ENCODE measurements at places on chromosomes 2 and 18.
A peak's percentile ranks its signal among the peaks of the same experiment; 100 is the strongest.

GRCh38 chr2:223647258-223647952, 45.2 kb upstream of the SCG2 start:
- DNase-seq, result no peak

- no peak for DNase-seq
Measured at GRCh38 chr2:50125246-50125645, 906.7 kb downstream of the NRXN1 start.

DNA sequence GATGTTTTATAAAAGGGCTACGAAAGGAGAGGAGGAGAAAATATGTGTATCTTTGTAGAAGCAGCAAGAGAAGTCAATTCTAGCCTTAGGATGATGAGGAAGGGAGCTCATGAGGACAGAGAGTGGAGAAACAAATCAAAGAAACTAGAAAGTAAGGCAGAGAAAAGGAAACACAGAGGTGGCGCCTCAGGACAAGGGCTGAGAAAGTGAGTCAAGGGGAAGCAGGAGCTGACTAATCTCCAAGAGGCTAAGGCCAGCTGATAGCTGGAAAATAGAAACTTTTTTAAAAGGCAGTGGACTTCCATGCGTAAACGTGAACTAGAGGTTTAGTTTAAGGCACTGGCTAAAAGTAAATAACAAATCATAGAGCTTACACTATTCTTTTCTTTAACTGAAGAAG, 173.3 kb downstream of the ANKRD44 start:
- DNase-seq, result peak; percentile 33

DNA sequence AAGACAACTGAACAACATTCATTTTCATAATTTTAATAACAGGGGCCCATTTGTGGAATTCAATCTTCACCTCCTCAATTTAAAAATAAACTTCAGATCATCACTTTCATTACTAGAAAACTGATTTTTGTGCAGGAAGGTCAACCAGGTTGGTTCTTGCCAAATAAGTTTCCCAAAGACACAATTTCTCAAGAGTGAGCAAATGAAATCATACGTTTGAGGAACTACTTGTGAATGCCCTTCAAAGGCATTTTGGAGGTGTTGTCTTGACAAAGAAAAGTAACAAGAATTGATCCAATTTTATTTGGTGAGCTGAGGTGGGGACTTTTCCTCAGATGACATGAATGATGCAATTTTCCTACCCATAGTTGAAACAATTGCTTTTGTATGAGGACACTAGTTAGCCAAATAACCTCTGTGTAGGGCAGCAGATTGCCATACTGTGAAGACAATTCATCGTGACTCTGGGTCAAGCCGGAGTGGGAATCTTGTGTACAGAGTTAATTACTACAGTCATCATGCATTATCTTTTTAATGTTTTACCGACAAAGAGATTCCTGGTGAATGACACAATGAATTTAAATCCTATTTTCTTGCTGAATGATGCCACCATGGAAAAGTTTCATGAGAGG, 121.8 kb downstream of the TGFA start:
- no peak for DNase-seq

DNA sequence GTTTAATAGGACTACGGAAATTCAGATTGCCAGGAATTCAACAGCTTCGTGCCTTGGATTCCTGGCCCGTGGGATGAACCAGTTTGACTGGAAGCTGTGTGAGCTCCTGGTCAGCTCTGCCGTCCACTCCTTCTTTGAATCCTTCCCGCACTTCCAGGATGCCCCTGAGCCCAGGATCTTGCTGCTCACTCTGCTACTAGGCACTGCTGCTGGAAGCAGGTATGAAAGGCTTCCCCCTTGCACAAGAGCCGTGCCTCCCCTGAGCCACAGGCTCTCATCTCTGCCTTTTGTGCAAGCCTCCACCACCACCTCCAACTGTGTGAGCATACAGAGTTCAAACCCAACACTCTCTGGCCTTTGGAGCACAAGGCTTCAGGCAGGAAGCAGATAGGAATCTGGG, 34.9 kb downstream of the EN1 start:
- DNase-seq, result no peak

GRCh38 chr2:108707300-108707699, 12.0 kb upstream of the RANBP2 start:
- no peak for DNase-seq

DNA sequence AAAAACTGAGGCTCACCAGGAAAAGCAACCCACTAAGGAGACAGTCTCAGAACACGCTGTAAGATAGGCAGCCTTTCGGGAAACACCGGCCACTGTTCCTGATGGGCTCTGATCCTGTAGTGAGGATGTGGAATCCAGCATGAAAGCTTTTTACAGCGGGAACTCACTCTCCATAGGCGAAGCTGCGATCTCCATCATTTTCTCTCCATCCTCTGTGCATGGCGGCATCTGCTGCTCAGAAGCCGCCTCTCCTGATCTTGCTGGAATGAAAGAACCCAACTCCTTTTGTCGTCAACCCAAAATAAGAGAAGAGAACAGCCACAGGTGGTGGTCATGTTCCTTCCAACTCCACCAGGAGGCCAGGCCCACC, 49.9 kb downstream of the TMEM18 start:
- no peak for DNase-seq

- DNase-seq, result no peak
Measured at GRCh38 chr18:74773171-74773624, 175.5 kb downstream of the ZNF407 start.

GRCh38 chr2:149329489-149330126, 779 bp upstream of the LYPD6 start:
- DNase-seq, result peak; percentile 73

- no peak for DNase-seq
Measured at GRCh38 chr2:12282780-12283695, 433.7 kb upstream of the TRIB2 start.
